ENCODE measurements at places on chromosomes 5 and 9.

DNA sequence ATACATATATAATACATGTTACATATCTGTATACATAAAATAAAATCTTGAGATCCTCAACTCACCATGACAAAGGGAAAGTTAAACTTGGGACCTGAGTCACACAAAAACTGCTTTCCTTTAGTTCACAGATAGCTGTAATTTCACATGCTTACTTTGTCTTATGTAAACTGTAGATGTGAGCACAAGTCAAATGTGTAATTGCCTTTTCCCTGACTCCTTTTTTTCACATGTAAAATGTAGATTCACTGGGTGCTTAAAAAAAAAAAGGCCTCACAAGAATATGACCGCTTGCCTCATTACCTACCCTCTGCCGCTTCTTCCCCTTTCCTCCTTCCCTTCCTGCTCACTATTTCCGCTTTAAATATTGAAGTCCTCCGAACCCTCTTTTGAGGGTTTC, 21.9 kb upstream of the FAM169A start:
- no peak for DNase-seq

DNA sequence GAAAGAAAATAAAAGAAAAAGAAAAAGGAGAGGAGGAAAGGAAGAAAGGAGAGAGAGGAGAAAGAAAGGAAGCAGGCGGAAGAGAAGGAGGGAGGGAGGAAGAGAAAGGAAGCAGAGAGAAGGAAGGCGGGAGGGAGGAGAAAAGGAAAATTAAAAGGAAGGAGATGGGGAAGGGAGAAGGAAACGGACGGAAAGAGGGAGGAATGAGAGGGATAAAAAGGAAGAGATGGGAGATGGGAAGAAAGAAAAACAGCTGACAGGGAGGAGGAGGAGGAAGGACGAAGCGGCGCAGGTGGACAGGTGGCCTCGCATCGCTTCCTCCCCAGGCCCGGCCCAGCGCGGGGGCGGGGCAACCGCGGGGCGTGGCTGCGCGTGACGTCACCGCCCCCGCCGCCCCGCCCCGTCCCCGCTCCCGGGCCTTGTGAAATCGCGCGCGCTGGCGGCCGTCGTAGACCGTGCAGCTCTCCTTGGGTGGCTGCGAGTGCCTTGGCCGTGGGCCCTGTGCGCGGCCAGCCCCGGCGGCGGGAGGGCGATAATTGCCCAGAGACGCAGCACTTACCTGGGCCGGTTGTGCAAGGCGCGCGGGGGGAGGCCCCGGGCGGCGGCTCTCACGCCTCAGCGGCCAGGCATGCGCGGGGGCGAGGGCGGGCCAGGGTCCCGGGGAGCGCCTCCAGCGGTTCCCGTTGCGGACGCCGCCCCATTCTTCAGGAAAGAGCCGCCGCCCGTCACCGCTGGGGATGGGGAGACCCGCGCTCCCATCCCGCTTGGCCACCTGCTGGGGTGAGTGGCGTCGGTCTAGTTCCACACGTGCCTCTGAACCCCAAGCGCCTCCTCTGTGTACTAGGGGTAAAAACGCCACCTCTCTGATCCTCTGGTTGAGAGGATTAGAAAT, 49.6 kb upstream of the FOXE1 start:
- DNase-seq, result peak; percentile 35

DNA sequence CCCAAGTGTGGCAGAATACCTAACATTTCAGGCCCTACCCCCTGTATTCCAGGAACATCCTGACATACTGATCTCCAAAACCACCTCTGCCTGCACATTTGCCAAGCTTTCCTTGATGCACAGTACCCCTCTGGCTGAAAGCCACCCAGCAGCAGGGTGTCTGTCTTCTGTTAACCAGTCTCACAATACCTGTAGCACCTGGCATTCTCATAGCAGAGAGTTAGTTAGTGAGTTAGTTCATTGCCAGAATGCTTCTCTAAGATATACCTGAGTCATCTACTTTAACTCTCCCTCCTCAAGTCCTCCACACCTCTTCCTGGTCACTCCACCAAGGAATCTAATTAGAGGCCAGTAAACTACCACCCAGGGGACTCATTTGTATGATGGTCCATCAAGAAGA, 46.1 kb upstream of the IL7R start:
- no peak for DNase-seq

- DNase-seq, result no peak
Observed at GRCh38 chr5:172113036-172113435, 75.0 kb downstream of the STK10 start.

- DNase-seq, result no peak
Observed at GRCh38 chr5:109936996-109937395, 247.3 kb downstream of the MAN2A1 start.

GRCh38 chr5:8057769-8058168, 188.8 kb downstream of the MTRR start:
- DNase-seq, result no peak

GRCh38 chr5:19751326-19751725, 236.7 kb downstream of the CDH18 start:
- no peak for DNase-seq

DNA sequence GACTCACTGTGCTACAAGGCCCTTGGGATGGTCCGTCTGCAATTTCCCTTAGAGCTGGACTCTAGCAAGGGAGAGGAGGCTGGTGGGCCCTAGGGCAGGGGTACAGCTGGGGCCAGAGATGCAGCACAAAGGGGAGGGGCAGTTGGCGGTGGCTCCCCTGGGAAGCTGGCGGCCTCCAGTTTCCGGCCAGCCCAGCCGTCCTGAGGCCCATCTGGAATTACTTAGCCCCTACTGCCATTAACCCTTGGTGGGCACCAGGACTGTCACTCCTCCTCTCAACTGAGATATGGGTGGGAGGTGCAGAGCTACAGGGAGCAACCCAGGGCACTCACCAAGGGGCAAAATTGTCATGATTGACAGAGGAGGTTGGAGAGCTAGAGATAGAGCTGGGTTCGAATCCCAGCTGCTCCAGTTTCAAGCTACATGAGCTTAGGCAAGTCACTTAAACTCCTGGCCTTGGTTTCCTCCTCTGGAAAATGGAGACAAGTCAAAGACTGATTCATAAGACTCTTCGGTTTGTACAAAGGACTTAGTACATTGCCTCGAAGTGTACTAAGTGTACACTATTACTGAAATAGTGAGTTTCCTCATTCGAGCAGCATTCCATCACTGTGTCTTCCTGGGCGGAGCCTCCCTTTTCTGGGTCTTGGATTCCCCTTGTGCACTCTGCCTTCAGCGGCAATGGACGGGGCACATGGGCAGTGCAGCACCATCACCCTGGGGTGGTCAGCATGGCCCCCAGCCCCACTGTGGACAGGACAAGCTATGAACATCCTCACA, 2.7 kb upstream of the PDGFRB start:
- no peak for DNase-seq

- no peak for DNase-seq
Observed at GRCh38 chr9:3409453-3409852, 116.3 kb downstream of the RFX3 start.

- DNase-seq, result no peak
Observed at GRCh38 chr9:104841601-104842141, 77.7 kb downstream of the NIPSNAP3B start.

DNA sequence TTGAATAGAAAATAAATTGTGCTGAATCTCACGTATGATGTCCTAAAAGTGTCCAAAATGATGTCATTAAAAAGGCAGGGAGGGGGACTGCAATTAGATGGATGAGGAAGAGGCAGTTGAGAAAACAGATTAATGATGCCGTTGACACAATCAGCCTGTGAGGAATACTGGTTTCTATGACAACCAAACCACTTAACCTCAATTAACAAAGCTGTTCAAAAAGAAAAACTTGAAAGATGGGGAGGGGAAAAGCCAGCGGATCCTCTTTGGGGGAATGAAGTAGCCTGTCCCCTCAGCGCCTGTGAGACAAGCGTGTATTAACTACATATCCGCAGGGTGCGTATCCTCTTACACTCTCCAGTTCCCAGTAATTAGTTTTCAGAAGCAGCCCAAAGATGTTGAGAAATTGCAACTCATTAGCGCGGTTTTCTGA, 160.7 kb downstream of the TTC39B start:
- DNase-seq, result no peak

GRCh38 chr9:134566196-134566847, 75.3 kb upstream of the COL5A1 start:
- no peak for DNase-seq

- no peak for DNase-seq
Observed at GRCh38 chr5:143148771-143149170, 254.7 kb downstream of the NR3C1 start.

DNA sequence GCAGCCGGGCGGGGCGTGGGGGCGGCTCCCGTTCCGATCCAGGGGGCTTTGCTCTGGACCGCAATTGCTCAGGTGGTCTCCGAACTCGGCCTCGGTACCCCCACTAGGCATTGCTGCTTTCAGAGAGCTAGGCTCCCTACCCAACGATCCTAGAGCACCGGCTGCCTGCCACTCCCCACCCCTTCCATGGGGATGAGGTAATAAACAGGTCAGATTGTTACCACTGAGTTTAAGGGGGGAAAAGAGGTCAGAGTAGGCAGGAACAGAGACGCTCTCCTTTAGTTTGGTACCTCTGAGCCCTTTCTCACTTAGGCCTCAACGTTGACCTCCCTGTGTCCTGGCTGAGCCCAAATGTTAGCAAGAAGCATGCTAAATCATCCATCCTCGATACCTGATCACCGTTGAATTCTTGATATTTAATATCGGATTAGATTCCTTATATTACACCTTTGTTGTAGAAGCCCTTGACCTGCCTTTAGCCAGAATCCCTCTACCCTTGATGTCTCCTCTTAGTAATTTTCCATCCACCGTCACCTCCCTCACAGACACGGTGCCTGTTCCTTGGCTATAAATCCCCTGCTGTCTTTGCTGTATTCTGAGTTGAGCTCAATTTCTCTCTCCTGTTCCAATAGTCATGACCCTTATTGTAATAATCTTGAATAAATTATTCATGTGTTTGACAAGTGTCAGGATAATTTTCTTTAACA, 588 bp upstream of the PLPP1 start:
- DNase-seq, result no peak

- no peak for DNase-seq
Observed at GRCh38 chr5:110087829-110088228, 398.1 kb downstream of the MAN2A1 start.

DNA sequence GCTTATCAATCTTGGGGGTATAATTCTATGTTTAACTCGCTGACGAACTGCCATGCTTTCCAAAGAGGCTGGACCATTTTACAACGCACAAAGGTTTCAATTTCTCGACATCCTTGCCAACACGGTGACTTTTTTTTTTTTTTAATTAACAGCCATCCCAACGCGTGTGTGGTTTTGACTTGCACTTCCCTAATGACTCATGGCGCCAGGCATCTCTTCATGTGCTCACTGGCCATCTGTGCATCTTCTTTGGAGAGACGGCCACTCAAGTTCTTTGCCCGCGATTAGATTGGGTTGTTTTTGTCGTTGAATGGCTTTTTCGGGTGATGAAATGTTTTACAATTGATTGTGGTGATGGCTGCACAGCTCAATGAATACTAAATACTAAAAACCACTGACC, 12.5 kb upstream of the CARD9 start:
- no peak for DNase-seq

- DNase-seq, result no peak
Observed at GRCh38 chr5:14838396-14839319, 32.9 kb downstream of the ANKH start.

GRCh38 chr9:86773422-86773945, 173.8 kb downstream of the GAS1 start:
- DNase-seq, result no peak

DNA sequence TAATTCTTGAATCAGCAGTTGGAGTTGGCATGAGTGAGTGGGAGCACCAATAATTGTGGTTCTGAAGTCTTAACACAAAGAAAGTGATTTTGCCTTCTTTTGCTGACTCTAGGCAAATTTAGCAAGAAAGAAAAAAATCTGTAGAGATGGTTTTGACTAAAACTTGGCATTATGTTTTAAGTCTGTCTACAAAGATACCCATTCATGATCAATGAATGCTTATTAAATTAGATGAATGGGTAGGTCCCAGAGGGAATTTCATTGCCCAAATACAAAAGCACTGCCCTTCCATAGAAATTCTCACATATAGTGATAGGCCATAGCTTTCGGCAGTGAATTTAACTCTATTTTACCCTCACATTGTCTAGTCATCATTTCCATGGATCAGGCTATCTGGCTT, 428.6 kb upstream of the ADAMTSL1 start:
- no peak for DNase-seq

- no peak for DNase-seq
Observed at GRCh38 chr5:132270706-132271105, 13.2 kb downstream of the PDLIM4 start.

DNA sequence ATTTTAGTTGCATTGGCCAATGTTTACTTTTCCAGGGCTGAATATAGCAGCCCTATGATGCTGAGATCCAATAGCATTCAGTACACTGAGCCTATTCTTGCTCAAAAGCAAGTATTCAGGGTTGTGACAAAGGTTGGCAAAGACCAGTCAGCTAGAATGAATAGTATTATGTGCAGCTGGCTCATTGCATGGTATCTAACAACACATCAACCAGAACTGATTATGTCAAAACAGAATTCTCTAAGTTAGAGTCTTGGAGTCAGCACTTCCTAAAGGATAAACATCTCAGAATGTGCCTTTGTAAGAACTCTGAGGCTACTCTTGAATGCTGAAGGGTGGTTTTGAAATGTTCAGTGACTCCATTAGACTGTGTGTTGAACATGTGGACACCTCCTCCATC, 774.5 kb upstream of the RGMB start:
- DNase-seq, result no peak

GRCh38 chr9:108057421-108058134, 568.0 kb upstream of the KLF4 start:
- no peak for DNase-seq

DNA sequence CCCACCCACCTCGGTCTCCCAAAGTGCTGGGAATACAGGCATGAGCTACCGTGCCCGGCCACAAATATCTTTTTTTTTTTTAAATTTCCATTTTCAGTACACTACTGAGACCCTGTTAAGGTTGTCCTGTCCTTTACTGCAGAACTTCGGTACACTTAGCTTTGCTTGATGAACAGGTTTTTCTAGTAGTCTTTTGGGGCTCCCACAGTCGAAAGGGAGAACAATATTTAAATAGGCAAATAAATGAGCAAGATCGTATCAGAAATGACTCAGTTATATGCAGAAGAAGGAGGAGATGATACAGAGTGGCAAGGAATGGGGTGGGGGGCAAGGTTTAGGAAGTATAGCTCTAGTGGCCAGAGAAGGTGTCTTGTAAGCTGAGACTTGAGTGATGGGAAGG, 52.7 kb downstream of the MSX2 start:
- no peak for DNase-seq

DNA sequence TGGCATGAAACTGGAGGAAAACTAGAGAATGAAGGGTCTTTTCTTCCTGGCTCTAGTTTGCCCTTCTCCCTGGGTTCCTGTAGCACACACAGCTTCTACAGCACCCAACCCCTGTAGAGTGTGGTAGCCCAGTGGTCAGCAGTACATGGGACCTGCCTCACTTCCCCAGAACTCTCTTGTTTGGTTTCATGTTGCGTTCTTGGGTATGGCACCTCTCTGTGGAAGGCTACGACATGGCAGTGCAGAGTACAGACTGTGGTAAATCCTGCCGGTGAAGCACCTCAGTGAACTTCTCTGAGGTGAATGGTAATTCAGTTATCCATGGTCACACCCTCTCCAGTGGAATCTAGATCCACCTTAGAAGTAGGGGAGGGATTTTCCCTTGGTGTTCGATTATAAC, 105.5 kb downstream of the TLR4 start:
- no peak for DNase-seq

- no peak for DNase-seq
Observed at GRCh38 chr5:111676926-111677415, 80.0 kb downstream of the NREP start.
